ENCODE measurements at places on chromosomes 6 and 20. TPM values are rescaled to one million over a fixed set of nuclear protein-coding genes. Genes with fewer than 3 reads are reported as not detected.

GRCh38 chr6:118134206-118134605 is 227.1 kb downstream of the SLC35F1 start:
- DNase-seq, result no peak

Gene TMEM151B
- total RNA-seq, result not detected

- peak; percentile 88 for DNase-seq
Measured at GRCh38 chr20:50112512-50113419, at the start of gene UBE2V1. UBE2V1 (minus strand) TSS chr20:50113150; CDS start chr20:50113128, 22 bp downstream.

Gene OPRL1
- total RNA-seq, result 0.78 TPM

DNA sequence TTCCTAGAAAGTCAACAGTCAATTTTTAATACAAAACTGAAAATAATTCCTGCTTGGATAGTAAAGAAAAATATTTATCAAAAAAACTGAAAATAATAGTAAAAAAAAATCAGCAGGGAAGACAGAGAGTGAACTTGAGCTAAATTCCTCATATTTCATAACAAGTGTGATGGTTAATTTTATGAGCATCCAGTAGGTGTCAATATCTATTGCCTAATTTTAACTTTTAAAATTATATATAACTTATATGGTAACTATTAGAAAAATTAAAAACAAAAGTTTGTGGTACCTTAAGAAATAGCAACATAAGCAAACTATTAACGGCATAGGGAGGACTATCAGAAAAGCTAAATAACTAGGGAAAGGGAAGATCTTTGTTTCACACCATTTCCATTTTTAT is 2.1 kb downstream of the EPM2A start:
- DNase-seq, result no peak

GRCh38 chr6:28922821-28923317 is 916 bp downstream of the TRIM27 start:
- peak; percentile 42 for DNase-seq

Gene THBD
- 78.5 TPM for total RNA-seq
